Aorta (tissue), 5 donors: ENCODE measurements at places on chromosomes 3 and 15.
A peak's percentile ranks its signal among the peaks of the same experiment; 100 is the strongest.

GRCh38 chr3:100653604-100654294 lies 44.3 kb downstream of the ADGRG7 start:
- H3K4me1 ChIP-seq: no peaks in the 10 kb centered on the region
- no peak for DNase-seq
- H3K36me3 ChIP-seq: no peaks in the 10 kb centered on the region
- H3K27me3 ChIP-seq: no peaks in the 10 kb centered on the region

DNA sequence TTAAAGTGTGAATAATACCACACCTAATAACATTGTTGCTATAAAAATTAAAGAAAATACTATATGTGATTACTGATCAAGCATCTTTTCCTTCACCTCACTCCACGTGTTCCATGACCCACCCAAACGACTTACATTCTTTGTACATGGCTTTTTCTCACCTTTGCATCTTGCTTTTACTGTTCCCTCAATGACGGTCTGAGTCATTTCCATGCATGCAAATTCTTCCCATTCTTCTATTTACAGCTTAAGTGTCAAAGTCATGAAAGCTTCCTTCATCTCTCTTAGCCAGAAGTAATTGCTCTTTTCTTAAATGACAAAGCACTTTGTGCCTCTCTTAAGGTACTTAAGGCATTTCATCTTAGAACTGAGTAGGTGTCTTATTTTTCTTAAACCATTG lies 64.0 kb downstream of the GREM1 start:
- H3K4me1 ChIP-seq: no peaks in the 10 kb centered on the region
- no peaks in the 10 kb centered on the region for H3K27me3 ChIP-seq
- no peak overlapping the region for H3K4me3 ChIP-seq
- H3K36me3 ChIP-seq: no peaks in the 10 kb centered on the region
- no peak overlapping the region for H3K27ac ChIP-seq

- no peaks in the 10 kb centered on the region for H3K27me3 ChIP-seq
- no peak overlapping the region for H3K27ac ChIP-seq
- no peak for DNase-seq
- H3K4me1 ChIP-seq: no peaks in the 10 kb centered on the region
- no peaks in the 10 kb centered on the region for H3K36me3 ChIP-seq
- no peak overlapping the region for H3K4me3 ChIP-seq
Observed at GRCh38 chr3:23809294-23809693, 3.5 kb downstream of the UBE2E1 start.

DNA sequence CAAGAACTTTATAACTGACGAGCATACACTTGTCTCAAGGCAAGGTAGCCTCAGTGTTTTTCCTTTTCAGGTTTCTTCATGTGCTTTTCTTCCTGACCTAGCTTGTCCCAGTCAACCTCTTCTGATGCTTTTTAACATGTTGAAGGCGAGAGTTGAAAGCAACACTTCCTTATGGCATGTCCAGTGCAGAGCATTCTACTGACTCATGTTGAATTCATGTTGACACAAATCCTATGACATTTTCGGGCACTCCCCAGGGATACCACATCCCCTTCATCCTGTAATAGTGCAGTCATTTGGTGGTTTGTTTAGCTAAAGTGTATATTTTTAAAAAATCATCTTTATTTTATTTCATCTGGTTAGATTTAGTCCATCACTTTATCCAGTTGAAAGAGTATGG lies 75.9 kb upstream of the CBLB start:
- no peaks in the 10 kb centered on the region for H3K4me1 ChIP-seq
- DNase-seq: no peak
- no peaks in the 10 kb centered on the region for H3K27me3 ChIP-seq
- no peak overlapping the region for H3K27ac ChIP-seq
- no peaks in the 10 kb centered on the region for H3K36me3 ChIP-seq
- no peak overlapping the region for H3K4me3 ChIP-seq

DNA sequence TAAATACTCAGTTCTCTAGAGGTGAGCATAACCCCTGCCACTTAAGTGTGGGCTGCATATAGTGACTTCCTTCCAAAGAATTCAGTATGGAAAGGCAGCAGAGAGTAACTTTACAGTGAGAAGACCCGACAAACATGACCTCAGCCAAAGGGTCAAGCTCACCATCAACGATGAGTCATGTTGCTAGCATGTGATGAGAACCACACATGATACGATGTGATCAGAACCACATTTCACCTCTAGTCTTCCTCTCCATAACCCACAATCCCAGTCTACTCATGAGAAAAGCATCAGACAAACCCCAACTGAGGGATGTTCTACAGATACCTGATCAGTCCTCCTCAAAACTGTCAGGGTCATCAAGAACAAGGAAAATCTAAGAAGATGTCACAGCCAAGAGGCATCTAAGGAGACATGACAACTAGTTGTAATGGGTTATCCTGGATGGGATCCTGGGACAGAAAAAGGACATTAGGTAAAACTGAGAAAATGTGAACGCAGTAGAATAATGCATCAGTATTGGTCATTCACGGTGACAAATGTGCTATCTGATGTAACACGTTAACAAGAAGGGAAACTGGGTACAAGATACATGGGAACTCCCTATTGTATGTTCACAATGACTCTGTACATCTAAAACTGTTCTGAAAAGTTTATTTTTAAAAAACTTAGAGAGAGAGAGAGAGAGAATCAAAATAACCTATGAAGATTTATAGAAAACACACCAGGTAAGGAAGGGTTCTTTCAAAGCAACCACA lies 28.3 kb downstream of the SEC61A1 start:
- H3K36me3 ChIP-seq: no peaks in the 10 kb centered on the region
- H3K27ac ChIP-seq: no peak overlapping the region
- no peak for DNase-seq
- no peak overlapping the region for H3K4me3 ChIP-seq

- no peaks in the 10 kb centered on the region for H3K27me3 ChIP-seq
- H3K36me3 ChIP-seq: no peaks in the 10 kb centered on the region
- no peaks in the 10 kb centered on the region for H3K4me1 ChIP-seq
- peak overlapping the region; percentile 40 for H3K4me3 ChIP-seq
Observed at GRCh38 chr15:40941528-40942336, 11.5 kb upstream of the CHAC1 start.
